ENCODE measurements at places on chromosomes 12 and 14.

- DNase-seq = no peak
Observed at GRCh38 chr14:95445161-95445560, 71.3 kb downstream of the SYNE3 start.

- no peak for DNase-seq
Observed at GRCh38 chr12:29304388-29304787, 76.6 kb downstream of the ERGIC2 start.

- no peak for DNase-seq
Observed at GRCh38 chr12:107801150-107801549, 26.6 kb downstream of the ASCL4 start.

DNA sequence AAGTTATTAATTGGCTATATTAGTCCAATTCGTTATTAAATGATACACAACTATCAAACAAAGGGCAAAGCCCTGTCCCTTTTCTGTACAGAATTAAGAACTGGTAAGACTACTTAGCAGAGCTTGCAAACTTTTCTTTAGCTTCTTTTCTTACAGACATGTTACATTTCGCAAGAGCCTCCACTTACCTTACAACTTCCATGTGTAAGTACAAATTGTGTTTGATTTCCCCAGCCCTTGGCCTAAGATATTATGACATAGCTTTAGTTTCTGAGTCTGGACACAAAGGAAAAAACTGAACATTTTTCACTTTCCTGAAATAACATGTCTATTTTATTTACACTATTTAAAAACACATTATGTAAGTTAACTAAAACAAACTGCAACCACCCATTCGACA is 1.7 kb downstream of the ATF7 start:
- no peak for DNase-seq

DNA sequence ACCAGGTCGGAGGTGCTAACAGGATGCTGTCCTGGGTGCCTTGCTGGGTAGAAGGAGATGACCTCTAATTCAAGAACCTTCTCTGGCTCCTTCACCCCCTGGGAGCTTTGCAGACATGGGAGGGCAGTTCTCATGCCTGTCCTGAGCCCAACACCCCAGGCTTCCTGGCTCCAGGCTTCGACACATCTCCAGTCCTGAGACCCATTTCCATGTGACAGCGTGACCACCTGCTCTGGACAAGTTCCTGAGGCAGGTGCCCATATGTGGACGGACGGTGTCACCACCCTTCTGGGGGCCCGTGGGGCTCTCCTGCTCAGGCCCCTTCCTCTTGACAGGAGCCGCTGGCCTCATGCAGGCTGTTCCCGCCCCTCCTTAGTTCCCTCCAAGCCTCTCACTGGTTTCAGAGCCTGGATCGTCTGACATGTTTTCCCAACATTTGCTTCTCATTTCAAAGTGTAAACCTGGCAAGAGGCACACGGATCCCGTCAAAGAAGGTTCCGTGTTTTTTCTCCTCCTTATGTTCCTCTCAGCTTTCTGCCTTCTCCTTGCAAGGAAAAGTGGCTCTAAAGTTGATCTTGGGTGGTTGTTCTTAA is 291.9 kb upstream of the RTL1 start:
- peak; percentile 54 for DNase-seq

GRCh38 chr12:49648712-49649003 is 25.3 kb downstream of the PRPF40B start:
- DNase-seq = no peak

DNA sequence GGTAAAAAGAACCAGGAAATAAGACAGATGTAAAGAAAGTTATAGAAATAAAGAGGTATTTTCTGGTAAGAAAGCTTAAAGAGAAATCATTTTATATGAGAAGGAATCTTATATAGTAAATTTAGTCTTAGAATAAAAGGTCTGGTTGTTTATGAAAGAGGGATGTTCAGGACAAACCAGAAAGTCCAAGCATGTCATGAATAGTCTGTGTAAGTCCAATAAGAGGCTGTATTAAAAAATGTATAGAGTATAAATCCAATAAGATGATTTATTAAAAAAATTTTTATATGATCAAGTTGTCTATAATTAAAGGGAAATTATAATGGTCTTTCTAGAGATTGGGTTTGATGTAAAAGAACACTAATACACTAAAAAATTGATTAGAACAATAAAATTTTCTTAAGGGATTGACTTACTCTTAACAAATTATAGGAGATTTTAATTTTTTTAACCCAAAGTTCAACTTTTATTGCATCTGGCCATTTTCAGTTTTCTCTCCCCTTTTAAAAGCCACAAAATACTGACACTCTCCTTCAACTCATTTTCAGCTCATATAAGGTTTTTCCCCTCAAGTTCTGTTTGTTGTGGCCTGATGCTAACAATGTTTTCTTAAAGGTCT is 35.1 kb downstream of the ST8SIA1 start:
- no peak for DNase-seq

- DNase-seq = no peak
Observed at GRCh38 chr14:28077021-28077420, 689.6 kb upstream of the FOXG1 start.

DNA sequence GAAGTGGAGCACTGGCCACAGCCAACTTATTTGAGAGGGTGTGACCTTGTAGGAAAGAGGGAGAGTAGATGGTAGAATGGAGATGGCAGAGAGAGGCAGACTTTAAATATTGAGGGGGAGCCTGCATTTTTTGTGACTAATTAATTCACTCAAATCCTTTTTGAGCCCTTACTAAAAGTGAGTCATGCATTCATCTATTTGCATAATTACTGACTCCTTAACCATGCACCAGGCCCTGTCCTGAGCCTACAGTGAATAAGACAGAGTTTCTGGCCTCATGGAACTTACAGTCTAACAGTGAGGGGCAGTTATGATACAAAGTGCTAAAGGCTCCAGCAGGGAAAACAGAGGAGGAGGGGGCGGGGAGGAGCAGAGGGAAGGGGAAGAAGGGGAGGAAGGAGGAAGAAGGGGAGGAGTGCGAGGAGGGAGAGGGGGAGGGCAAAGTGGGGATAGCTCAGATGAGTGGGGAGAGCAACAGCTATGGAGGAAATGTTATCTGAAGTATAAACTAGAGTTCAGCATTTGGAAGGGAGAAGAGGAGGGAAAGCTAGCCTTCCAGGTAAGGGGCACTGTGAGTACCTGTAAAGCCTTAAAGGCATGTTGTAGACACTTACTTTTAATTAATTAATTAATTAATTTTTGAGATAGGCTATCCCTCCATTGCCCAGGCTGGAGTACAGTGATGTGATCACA is 7.5 kb upstream of the CTDSP2 start:
- no peak for DNase-seq

GRCh38 chr12:47377414-47378221 is 297.9 kb upstream of the AMIGO2 start:
- peak; percentile 99 for DNase-seq

DNA sequence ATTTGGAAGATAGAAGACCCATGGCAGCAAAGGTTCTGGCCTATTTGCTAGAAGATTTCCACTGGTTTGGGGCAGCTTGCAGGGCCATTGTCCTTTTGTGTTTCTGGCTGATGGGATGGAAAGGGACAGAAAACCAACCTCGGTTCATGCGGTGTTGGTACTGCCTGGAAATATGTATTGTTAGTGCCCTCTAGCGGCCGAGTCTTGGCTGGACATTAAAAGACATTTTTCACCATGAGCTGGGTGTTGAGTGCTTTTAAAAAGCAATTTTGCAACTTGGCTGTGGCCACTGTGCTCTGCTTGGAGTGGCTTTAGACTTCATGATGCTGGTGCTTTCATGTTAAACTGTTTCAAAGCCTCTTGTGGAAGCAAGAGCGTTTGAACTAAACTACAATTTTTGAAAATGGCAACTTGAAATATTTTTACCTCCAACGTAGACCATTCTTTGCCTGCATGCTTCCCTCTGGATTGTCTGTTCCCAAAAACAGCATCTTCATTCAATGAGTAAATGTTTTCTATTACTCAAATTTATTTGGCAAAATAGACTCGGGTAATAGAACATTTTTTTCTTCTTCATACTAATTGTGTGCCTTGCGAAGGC is 102.7 kb upstream of the TBX5 start:
- peak; percentile 71 for DNase-seq

DNA sequence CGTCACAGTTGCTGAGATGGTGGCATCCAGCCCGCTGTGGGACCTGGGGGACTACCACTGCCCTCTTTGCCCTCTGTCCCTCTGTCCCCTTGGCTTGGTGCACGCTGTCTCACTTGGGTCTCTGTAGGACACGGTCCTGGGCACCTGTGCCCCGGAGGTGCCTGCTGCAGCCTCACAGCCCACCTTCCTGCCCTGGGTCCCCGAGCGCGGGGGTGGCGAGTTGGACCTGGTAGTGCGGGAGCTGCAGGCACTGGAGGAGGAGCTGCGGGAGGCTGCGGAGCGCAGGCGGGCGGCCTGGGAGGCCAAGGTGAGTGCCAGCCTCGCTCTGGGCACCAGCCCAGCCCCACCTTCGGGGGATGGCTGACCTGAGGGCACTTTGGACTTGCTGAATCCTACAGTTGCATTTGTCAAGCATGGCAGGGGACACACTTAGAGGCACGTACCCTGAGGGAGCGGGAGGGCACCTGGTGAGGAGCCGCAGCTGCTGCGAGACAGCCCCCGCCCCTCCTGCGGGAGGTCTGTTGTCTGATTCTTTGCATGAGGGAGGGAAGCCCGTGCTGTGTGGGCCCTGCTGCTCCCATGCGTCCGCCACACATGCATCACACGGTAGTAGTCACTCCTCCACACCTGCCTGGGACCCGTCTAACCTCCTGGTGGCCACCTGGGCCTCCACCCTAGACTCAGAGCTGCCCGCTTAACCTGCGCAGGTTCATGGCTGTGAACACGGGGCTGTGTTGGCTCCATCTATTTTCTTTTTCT is 6.8 kb downstream of the TEDC1 start:
- peak; percentile 53 for DNase-seq

GRCh38 chr14:22472466-22472865 is 116.6 kb downstream of the DAD1 start:
- no peak for DNase-seq

DNA sequence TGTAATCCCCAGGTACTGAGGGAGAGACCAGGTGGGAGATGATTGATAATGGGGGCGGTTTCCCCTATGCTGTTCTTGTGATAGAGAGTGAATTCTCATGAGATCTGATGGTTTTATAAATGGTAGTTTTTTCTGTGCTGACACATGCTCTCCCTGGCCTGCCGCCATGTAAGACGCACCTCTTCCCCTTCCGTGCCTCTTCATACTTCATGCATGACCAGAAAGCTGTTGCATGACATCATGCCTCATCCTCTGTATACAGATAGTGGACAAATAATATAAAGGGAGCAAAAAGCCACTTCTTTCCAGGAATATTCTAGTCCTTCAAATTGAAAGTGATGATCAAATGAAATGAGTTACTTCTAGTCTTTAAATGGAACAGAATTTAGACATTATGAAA is 47.3 kb upstream of the LRIG3 start:
- no peak for DNase-seq

GRCh38 chr14:74667758-74668157 is 45.1 kb downstream of the AREL1 start:
- DNase-seq = no peak

GRCh38 chr12:11707535-11707934 is 58.1 kb downstream of the ETV6 start:
- peak; percentile 89 for DNase-seq

DNA sequence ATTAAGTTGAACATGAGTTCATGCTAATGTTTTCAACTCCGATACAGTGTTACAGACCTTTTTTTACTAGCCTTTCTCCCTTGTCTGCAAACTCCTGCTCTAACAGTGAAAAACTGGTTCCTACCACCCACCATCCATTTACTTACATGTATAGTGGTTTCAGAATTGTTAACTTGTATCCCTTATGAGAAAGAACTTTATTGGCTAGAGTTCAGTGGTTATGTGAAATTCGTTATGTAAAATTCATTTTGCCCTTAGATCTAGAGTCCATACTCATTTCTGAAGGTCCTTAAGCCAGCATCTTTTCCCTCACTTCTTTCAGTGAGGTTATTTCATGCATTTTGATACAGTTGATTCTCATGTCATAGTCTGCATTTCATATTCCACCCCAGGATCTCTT is 51.0 kb downstream of the PRKCH start:
- DNase-seq = no peak

GRCh38 chr12:48545833-48546469 is 20.5 kb downstream of the OR8S1 start:
- DNase-seq = no peak

DNA sequence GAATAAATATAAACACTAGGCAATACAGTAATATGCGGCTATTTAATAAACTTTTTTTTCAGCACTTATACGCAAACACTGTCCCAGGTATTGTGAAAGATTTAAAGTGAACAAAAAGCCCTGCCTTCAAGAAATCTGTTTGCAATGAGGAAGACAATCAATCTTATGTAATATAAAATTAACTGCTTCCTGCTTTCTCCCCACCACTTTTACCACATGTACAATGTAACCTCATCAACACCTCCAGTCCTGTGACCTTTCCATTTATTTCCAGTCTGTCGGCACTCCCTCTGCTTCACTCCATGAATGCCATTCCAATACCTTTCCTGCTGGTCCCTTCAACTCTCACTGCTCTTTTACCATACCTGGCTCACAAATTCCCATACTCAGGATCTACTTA is 10.5 kb downstream of the SNX6 start:
- DNase-seq = no peak

DNA sequence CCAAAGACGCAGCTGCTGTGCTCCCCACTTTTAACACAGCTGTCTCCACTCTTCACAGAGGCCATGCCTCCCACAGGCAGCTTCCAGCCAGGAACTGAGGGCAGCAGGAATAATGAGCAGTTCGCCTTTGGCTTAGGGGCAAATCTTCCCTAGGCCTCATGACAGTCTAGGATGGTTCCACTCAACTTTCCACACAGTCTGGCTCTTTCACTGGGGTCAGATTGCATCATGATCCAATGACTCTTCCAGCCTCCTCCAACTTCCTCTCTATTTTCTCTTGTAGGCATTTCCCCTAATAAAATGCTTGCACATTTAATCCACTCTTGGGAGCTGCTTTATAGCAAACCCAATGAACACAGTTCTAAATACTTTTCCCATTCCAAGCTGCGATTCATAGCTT is 271.6 kb upstream of the ATP2B1 start:
- DNase-seq = no peak

DNA sequence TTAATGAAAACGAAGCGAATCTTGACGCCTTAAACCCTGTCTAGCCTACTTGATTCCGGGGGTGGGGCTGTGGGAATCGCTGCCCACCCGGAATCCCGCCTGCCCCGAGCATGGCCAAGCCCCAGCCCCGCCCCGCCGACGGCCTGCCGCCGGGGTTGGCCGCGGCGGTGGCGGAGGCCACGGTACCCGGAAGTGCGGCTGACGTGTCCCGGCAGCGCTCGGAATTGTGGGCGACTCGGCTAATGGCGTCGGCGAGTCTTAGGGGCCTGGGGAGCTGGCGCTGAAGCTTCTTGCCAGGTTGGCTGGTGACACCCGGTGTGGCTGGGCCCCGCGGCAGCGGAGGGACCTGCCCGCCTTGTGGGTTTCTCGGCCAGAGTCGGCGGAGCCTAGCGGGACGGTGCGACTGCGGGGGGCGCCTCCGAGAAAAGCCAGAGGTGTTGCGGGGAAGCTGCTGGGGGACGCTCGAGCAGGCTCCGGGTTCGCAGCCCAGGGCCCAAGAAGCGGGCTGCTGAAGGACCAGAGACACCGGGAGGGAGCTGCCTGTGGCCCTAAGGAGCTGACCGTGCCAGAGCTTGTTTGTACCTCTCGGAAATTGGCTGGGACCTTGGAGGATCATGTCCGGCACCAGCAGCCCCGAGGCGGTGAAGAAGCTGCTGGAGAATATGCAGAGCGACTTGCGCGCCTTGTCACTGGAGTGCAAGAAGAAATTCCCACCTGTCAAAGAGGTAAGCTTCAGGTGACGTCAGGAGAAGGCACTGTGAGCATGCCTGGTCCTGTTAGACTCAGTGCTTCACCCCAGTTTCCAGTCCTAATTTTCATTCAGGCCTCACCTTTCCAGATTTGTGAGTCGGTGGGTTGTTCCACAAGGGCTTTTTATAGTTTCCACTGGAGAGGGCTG is at the start of gene MON2:
Gene MON2, plus strand, starts transcription at position 233 of the 898 bp plus-strand sequence. Its CDS starts 382 bp downstream, at position 615.
- DNase-seq = peak; percentile 92
